ENCODE measurements at places on chromosomes 7 and 10.

DNA sequence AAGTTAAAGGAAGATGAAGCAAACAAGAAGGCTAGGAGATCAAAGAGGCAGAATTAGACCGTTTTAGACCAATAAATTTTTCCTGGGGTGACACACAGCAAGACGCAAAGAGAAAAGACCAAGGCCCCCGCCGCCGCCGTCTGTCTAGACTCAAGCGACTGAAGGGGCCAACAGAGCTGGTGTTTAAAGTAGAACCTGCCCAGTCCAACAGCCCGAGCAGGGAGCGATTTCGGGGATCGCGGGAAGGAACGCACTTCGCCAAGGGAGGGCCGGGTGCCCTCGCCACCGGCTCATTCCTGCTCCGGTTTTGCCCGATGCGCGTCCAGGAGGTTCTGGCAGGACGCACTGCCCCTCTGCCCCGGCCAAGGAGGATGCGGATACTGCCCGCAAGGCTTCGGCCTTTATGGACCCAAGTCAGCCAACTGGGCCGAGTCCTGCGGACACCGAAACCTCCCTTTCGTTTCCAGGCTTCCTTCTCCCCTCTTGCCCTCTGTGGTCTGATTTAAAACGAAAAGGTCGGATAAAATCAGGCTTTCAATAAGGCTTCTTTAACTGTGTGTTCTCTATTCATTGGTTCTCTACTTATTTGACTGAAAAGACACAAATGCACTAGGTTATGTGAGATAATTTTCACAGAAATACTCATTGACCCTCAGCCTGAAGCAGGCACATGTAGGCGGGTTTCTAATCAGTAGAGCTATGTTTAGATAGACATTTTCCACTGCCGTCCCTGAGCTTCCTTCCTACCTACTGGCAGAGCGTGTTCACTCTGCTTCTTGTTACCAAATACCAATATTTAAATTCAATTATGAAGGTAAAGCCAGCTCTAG, 2.2 kb upstream of the HOXA7 start:
- no peak for DNase-seq

DNA sequence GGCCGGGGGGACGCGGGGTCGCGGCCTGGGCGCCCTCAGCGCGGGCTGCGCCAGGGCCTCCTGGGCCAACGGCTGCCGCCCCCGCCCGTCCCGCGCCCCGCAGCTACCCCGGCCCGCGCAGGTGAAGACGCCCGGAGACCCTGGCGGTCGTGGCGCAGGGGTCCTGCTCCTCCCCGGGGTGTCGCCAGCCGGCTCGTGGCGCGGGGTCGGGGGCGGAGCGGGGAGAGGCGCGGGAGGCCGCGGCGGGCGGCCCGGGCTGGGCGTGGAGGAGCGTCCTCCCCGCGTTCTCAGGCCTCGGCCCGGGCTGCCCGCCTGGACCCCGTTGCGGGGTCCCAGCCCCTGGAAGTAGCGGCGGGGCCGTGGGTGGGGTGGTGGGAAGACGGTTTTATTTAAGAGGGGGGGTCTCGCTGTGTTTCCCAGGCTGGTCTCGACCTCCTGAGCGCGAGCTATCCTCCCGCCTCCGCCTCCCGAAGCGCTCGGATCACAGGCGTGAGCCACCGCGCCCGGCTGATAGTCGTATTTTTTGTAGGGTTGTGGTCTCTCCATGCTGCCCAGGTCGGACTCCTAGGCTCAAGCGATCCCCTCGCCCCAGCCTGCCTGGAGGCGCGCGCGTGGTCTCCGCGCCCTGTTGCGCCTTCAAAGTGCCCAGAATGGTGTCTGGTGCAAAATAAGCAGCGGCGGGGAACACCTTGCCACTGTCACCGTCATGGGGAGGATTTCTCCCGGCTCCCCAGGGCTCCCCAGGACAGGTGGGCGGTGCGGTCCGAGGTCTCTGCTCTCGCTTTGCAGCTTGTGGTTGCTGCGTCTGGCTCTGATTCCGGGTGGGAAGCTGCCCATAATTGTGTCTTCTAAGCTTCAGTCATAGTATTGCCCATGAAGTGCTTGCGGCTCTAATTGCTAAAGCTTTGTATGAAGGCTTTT, 15.3 kb upstream of the SUN1 start:
- DNase-seq: peak; percentile 64

- peak; percentile 90 for DNase-seq
These were observed at the start of gene ZNF282 for GRCh38 chr7:149195180-149196150. Gene ZNF282 (plus strand): TSS chr7:149195546. CDS start chr7:149195590, 44 bp downstream.

GRCh38 chr7:140447841-140448240, 31.5 kb downstream of the MKRN1 start:
- no peak for DNase-seq

DNA sequence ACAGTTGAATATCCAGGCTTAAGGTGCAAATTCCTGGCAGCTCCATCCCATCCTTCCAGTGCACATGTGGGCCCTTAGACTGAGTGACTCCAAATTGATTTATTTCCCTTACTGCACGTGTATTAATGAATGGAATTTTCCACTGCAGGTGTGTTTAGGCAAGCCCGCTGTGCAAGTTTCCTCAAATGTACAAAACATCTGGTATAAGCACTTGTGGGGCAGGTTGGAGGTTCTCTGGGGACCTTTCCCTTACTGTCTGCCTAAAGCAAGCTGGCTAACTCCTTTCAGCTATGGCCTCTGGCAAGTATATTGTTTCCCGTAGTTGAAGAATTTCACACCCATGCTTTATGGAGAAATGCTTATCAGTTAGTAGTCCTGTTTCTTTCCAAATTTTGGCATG, 25.3 kb upstream of the GIMAP6 start:
- DNase-seq: no peak

- DNase-seq: no peak
These were observed 29.1 kb downstream of the CELF2 start for GRCh38 chr10:11046776-11047160.

DNA sequence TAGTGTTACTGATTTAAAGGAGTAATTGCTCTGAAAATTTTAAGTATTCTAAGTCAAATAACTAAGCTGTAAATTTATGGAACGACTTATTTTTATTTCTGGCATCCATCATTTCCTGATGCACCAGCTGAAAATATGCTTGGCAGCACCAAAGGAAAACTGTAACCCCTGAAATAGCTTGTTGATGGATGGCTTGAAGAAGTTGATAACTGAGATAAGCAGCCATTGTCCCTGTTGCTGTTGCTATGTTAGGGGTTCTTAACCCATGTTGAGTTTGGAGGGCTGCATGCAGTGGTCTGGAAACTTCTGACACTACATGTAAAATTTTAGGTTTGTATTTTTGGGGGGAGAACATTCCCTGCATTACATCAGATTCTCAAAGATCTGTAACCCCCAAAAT, 30.6 kb downstream of the RPA3 start:
- DNase-seq: no peak

DNA sequence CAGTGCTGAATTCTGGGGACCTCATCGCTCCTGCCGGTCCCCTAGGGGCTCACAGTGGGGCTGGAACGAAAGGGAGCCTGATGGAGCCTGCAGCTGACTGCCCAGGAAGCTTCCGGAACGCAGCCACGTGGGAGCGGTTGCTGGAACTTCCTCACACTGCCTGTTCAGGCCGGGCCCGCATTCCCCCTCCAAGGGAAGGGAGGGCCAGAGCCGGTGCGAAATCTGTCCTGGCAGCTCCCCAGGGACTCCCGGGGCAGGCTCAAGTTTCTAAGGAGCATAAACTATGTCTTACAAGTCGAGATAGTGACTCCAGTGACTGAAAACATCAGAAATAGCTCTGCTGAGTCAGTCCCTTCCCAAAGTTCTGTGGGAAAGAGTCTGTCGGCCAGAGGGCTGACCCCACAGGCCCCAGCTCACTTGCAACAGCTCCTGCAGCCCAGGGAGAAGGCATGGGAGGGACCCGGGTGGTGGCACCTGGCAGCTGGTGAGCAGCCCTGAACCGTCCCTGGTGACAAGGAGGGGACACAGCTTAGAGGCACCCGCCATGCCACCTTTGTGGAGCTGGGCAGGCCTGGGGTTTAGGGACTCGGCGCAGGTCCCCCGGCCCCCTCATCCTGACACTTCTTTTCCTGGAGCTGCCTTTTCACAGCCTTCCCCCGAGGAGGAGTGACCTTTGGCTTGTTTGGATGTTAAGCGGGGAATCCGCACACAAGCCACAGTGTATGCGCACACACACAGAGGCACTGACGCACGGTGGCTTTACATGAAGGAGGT, 47.6 kb downstream of the PDGFA start:
- DNase-seq: no peak

DNA sequence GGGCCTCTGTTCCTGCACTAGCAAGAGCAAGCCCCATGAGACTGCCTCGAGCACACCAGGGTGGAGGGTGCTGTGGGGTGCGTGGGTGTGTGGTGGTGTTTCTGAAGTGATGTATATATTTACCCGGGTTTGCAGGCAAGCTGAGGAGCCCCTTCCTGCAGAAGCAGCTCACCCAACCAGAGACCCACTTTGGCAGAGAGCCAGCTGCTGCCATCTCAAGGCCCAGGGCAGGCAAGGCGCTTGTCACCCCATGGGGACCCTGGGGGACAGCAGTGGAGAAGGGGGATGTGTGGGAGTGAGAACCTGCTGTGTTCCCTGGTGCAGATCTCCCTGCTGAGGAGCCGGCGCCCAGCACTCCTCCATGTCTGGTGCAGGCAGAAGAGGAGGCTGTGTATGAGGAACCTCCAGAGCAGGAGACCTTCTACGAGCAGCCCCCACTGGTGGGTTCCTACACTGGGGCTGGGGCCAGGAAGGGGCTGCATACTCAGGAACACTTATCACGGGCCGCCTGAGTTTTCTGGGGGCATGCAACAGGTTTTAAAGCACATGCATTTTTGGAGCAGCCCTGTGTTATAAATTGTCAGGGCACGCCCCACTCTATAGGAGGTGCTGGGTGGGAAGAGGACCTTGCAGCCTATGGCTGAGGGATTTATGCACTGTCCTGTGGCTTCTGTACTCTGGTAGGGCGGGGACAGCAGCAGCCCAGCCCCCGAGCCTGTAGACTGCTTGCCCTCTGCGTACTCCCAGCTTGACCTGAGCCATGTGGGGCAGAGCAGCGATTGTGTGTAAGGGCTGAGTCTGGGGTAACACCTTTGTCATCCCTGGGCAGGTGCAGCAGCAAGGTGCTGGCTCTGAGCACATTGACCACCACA, 5.9 kb downstream of the PGAM2 start:
- no peak for DNase-seq

DNA sequence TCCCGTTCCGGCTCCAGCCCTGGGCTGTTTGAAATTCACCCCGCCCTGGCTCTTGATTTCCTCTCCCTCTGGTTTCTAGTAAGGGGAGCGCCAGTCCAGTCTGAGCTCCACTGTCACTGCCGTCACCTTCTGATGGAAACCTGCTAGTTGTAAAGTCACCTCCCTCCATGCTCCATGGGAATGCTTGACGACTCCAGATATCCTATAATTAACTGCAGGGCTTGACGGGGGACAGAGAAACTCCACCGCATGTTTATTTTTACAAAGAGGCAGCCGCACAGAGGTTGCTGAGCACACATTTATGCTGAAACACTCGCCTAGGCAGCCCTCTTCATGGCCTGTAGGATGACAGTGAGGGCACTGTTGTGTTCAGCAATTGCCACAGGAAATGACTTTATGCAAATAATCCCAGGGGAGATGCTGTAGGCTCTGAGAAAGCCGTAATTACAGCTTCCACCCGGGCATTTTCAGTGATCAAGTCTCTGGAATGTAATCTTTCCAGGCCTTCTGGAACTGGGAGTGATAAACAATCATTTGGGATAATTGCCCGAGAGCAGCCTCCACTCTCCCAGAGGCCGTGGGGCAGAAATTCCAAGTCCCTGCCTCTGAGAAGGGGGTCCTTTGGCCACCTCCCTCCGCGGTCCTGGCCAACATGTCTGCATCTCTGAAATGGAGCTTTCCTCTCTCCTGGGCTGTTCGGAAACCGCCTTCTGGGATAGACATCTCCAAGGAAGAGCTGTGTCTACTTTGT, 300.5 kb downstream of the KLF6 start:
- DNase-seq: peak; percentile 32
